ENCODE measurements at places on chromosomes 5 and 9.

DNA sequence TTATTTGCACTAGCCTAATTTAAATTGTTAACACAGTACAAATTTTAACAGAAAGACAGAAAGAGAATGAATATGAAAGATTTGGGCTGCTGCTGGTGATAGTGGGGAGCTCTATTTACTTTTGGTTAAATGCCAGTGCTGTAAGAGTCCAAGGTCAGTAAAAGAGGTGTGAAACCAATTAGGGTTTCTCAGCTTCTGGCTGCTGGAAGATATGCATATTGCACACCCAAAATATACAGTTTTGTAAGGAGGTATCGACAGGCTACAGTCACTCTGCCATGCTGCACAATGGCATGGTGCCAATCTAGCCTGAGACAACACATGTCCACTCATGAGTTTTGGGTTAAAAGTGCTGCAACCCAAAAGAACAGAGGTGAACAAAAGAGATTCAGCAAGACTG, 79.3 kb downstream of the PPP2R2B start:
- no peak for DNase-seq

GRCh38 chr9:109409773-109410397, 88.2 kb downstream of the PTPN3 start:
- peak; percentile 9 for DNase-seq

GRCh38 chr5:8981016-8981415, 564.9 kb downstream of the SEMA5A start:
- no peak for DNase-seq

DNA sequence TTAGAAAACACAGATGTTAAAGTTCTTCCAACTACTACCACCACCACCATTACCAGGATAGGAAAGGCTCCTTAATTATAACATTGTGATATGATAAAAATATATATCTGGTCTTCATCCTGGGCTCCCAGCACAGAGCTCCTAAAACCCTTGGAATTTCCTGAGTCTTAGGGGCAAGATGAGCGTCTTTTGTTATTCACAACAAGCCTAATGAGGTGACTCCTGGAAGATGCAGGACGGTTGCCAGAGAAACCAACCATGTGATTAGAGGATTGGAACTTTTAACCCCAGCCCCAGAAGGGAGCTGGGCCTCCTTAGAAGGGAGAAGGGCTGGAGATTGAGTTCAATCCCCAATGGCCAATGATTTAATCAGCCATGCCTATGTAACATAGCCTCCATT, 148.0 kb upstream of the ADRA1B start:
- DNase-seq, result no peak

DNA sequence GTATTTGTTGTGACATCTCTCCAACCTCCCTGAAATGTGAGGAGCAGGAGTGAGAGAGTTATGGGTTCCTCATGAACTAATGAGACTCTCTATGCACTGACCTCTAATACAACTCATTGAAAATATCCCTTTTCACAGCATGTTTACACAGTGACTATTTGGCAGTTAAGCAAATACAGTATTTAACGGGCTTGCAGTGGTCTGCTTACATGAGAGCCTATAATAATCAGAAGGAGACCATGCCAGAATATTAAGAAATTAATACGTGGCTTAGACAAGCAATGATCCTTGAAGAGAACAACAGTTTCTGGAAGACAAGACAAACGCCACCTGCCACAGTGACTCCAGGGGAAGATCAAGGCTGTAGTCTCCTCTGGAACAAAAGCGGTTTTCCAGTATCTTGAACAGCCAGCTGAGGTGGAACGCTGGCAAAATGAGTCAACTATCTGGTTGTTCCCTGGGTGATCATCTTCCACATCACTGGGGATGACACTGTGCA, 424.5 kb downstream of the DMAC1 start:
- no peak for DNase-seq

GRCh38 chr5:68000805-68001204, 214.8 kb upstream of the PIK3R1 start:
- no peak for DNase-seq

DNA sequence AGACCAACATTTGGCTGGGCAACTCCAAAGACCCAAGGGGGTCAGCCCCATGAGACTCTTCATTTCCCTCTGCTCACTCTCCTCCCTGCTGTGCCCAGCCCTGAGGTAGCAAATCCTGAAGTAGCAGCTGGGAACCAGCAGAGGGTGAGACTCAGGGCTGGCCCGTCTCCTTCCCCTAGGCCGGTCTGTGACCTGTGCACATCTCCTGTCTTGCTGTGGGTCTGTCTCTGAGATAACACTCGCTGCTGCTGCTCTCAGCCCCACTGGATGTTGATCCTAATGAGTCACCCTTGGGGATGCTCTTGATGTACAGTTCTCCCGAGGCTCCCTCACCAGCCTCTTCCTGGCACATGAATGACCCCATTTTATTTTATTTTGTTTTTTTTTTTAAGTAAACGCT, 7.3 kb upstream of the OR2V1 start:
- no peak for DNase-seq

DNA sequence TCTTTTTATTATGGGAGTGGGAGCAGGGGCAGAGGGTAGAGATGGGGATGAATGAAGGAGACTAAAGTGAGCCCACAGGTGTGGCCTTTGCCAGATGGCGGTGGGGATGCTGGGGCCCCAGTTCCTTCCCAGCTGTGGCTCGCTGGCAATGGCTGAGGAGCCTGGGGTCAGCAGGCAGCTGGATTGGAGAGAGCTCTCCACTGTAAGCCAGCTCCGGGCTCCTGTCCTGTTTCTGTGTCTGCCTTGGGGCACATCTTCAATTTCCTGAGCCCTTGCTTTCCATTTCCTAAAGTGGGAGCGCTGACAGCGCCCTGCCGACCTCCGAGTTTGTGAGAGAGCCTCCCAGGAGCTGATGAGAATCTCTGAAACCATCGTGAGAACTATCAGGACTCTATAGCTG, 75.6 kb upstream of the SPRY4 start:
- DNase-seq, result no peak

GRCh38 chr5:96962540-96962991, 26.7 kb downstream of the LNPEP start:
- DNase-seq, result no peak

DNA sequence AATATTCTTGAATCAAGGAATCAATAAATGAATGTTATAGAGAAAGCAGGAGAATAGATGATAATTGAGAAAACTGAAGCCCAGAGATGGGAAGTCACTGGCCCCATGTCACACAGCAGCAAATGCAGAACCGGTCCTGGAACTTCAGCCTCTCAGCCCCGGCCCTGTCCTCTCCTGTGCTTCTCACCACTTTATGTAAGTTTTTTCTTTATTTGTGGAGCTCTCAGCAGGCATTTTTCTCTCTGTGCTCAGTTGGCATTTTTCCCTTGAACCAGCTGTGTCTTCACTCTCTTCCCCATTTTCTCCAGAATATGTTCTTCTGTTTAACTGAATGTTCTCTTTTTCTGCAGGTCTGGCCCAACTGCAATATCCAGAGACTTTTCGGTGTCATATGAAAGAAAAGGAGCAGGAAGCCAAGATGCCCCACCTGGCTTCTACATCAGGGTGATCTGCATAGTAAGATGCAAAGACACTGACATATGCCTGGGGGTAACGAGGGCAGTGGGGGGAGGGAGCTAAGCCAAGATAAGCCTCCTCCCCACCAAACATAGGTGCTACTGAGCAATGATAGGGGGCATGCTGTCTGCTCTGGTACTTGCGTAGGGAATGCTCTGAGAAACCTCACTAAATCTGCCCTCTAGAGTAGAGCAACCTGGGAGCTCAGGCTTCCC, 12.8 kb upstream of the LCP2 start:
- DNase-seq, result no peak

- no peak for DNase-seq
Observed at GRCh38 chr9:90854637-90855175, 53.1 kb downstream of the SYK start.

DNA sequence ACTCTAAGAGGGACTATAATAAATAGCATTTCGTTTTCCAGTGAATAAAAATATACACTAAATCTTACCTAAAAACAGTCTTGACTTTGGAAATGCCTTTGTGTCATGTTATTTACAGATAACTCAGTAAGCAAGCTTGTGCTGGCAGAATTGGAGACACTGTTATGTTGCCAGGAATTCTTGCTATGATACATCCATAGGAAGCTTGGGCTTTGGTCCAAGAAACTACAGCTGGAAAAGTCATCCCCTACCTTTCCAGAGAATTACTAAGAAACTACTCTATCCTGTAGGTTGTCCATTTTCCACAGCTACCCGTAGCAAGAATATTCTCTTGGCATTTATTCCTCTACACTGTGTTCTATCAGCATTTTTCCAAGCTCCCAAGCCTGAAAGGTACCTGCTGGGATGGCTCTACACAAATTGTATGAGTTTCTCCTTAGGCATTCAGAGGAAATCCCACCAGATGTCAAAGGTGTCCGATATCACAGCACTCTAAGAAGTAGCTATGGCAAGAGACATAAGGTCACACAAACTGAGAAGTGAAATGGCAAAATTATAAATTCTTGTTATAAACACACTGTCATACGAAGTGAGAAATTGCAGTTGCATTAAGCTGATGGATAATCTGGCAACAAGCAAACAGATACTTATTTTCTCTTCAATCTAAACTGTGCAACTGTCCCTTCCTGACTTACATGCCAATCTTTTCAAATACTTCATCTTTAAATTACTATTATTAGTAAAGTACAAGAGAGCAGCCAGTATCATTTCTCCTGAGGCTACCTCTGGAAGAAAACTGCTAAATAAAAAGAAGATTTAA, 68.5 kb downstream of the MCTP1 start:
- no peak for DNase-seq

GRCh38 chr9:91577633-91578061, 154.0 kb upstream of the NFIL3 start:
- no peak for DNase-seq

DNA sequence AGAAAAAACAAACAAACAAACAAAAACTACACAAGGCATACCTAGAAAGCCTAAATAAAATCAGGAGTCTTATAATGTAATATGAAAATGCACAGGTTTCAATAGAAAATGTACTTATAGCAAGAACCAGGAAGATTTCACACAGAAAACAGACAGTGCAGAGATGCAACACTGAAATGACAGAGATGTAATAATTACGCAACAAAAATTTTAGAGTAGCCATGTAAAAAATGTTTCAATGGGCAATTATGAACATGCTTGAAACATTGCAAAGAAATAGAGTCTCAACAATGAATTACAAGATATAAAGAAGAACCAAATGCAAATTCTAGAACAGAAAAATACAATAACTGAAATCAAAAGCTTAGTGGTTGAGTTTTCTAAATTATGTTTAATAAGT, 405.9 kb downstream of the PLK2 start:
- DNase-seq, result no peak

- no peak for DNase-seq
Observed at GRCh38 chr5:76290321-76290757, 112.7 kb upstream of the IQGAP2 start.

DNA sequence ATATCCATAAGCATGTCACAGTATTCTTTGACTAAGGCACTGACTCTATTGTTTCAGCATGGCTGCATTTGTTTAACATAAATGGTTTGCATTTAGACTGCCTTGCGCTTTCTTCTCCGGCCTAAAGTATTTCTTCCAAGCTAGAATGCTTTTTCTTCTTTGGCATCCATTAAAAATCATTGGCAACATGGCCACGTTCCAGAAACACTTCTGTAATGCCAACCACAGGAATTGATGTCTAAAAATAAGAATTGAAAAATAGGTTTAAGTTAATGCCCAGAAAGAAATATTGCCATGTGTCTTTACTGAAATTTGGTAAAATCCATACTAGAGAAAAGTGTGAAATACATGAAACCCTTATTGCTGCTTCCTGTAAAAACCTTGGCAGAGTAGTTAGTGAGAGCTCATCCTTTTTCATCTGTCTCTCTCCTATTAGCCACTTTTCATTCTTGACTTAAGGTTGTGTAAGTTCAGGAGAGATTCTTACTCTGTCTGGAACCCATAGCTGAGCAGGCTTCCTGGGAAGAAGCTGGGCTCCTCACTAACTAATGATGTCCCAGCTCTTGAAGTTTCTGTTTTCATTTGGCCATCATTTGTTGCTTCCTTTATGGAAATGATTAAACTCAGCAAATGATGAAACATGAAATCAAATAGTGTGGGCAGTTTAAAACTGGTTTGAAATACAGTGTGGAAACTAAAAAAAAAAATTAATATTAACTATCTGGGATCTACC, 58.2 kb upstream of the RPS23 start:
- DNase-seq, result no peak

- DNase-seq, result no peak
Observed at GRCh38 chr5:54930736-54931135, 54.7 kb downstream of the ESM1 start.

GRCh38 chr5:125011947-125012346, 265.5 kb upstream of the ZNF608 start:
- DNase-seq, result no peak

- DNase-seq, result no peak
Observed at GRCh38 chr5:14809369-14810155, 62.0 kb downstream of the ANKH start.

DNA sequence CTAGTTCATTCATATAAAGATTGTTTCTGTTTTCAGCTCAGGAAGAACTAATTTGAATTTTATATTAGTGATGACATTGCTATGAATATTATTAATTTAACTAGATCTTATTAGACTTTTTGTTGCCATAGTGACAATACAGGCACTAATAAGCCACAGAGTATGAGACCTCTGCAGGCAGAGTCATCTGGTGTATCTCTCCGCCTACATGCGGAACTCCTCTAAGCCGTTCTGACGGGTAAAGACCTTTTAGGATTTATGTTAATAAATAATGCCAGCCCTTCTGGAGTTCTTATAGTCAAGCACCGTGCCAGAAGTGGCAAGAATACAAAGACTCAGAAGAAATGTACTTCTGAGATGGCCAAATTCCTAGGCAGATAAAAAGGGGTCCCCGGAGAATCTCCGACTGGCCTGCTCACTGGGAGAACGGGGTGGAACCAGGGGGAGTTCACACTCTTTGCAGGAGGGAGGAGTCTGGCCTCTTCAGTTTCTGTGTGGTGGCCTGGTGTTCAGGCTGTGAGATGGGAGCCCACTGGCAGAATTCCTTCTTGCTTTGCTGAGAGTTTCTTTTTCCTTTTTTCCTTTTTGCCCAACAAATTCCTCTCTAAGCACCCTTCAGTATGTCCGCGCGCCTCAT, 85.1 kb upstream of the IL12B start:
- peak; percentile 70 for DNase-seq

DNA sequence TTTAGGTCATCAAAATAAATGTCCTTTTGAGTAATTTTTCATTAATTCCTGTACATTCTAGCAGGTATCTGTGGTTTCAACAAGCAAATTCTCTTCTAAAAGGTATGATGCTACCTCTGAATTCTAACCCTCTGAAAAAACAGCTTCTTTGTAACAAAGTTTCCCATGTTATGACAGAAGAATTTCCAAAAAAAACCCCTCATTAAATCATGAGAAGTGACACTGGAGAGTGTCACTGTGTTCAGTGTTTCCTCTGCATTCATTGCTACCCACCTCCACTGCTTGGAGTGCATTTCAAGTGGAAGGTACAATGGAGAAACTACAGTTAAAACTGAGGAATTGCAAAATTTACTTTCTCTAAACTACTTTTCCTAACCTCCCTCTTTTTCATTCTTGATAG, 10.1 kb downstream of the CDKN2A start:
- DNase-seq, result no peak
